CD14-positive monocyte (primary cell): ENCODE measurements at places on chromosomes 2 and 18.

DNA sequence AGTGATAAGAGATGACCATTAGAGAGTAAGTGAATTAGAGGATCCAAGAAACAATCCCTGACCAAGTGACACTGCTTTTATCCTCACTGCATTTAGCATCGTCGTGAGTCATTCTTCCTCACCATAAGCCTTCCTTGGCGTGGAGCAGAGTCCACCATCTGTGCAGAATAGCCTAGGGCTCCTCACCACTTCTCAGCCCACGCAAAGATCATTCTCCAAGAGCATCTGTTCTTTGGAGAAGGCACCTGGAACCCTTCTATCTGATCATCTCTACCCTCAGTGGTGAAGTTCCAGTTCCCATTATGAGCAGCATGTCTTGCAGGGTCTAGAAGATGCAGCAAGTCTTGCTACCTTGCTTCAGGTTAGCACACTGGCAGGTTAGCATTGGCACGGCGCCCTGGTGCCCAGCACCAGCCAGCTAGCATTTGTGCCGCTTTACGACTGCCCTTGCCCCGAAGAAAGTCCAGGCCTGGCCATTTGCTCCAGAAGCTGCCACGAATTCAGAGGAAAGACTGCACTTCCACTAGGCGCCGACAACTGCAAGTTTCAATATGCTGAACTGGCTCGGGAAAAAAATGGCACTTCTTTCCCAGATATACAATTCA, 225.8 kb downstream of the TTC32 start:
- DNase-seq = no peak

GRCh38 chr2:136116813-136117390, 1.0 kb downstream of the CXCR4 start:
- peak; percentile 80 for DNase-seq

DNA sequence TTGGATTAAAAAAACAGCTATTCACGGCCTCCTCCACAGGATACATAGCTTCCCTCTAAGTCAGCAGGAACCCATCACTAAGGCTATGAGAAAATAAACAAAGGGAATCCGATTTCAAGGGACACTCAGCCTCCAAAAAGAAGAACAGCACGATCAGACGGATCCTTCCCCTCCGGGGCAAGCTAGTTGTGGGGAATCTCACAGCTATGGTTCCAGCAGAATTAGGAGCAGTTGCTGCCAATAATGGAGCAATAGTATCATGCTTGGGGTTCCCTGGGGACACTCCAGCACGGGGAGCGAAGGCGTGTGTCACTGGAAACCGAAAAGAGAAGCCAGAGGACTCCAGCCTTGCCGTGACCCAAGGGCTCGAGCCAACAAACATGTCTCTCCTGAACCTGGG, 163.1 kb downstream of the TTC32 start:
- no peak for DNase-seq

GRCh38 chr2:219664944-219665343, 37.5 kb downstream of the SLC4A3 start:
- no peak for DNase-seq

- no peak for DNase-seq
Measured at GRCh38 chr2:24107-24506, 22.2 kb downstream of the FAM110C start.

GRCh38 chr2:236857781-236858180, 227.9 kb upstream of the COPS8 start:
- DNase-seq = no peak

- no peak for DNase-seq
Measured at GRCh38 chr2:240757086-240757614, 62.9 kb downstream of the KIF1A start.

DNA sequence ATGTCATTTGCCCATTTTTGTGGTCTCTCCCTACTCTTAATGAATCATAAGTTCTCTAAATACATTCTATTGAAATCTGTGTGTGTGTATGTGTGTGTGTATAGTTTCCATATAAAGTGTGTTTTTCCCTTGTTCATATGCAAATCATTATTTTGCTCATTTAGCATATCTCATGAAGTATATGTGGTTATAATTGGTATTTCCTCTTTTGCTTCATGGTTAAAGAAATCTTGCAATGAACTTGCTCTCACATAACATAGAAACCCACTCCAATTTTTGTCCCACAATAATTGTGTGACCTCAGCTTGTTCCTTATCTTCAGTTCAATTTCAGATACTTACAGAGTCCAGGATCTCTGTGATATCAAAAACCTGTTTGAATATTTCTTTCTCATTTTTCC, 1.2 kb downstream of the CPO start:
- DNase-seq = no peak

DNA sequence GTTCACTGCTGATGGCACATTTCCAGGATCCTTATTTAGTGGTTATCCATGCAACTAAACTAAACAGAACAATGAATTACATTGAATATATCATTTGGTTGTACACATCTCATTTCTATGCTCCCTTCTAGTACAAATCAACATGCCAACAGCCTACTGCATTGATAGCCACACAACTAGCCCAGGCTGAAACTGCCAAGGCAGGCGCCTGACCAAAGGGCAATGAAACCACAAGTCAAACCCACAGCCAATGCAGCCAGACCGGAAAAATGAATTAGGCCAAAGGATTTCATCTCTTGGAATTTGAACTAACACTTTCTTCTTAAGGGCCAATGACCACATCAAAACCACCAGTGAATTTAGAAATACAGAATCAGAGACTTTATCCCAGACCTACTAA, 196.4 kb downstream of the NOL4 start:
- DNase-seq = no peak

- DNase-seq = no peak
Measured at GRCh38 chr18:37482433-37482832, 83.2 kb downstream of the CELF4 start.

- no peak for DNase-seq
Measured at GRCh38 chr2:11333427-11334183, 10.8 kb downstream of the ROCK2 start.

GRCh38 chr18:7336623-7337022, 105.7 kb downstream of the LRRC30 start:
- DNase-seq = no peak

DNA sequence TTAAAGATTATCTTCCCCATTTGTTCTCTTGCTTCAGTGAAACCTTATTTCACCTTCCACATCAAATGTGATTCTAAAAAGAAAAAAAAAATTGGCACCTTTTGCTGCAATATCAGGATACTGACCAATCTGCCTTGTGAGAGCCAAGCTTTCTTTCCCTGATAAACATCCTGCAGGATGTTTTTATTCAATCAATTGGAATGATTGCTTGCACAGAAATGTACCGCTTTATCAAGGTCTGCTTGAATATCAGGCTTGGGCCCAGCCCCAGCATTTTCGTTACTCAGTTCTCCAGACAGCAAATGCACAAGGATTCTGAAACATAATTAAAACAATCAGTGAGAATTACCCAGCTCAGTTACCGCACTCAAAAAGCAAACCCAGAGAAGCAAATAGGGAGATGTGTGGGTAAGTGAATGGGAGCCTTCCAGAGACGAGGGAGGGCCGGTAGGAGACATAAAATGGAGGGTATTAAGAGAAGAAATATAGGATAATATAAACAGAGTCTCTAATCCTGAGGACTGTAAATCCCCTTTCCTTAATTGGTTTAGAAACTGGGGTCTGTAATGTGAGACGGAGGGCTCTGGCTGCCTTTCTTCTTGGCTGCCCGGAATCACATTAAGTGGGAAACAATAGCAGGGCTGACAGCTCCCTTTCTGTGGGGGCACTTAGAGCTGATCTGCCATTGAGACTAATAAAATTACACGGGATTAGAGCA, 291.8 kb downstream of the ICOS start:
- no peak for DNase-seq

- DNase-seq = no peak
Measured at GRCh38 chr2:216215658-216216390, 106.7 kb downstream of the XRCC5 start.

DNA sequence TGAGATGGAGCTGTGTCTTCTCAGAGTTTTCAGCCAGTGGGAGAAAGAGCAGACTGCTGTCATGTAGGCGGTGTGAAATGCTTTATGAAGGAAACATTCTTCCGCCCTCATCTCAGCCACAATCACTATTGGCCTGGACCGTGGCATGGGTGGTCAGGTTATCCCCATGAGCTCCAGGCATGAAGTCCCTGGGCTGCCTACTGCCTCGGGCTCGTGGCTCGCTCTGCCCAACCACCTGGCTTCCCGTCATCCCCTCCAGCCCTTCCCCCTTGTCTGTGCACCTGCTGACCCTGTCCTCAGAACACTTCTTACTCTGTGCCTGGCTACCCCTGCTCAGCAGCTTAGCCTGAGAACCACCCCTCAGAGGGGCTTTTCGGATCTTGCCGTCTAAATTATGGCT, 15.5 kb downstream of the COLEC11 start:
- no peak for DNase-seq

- DNase-seq = no peak
Measured at GRCh38 chr2:147499785-147500184, 345.0 kb upstream of the ACVR2A start.

DNA sequence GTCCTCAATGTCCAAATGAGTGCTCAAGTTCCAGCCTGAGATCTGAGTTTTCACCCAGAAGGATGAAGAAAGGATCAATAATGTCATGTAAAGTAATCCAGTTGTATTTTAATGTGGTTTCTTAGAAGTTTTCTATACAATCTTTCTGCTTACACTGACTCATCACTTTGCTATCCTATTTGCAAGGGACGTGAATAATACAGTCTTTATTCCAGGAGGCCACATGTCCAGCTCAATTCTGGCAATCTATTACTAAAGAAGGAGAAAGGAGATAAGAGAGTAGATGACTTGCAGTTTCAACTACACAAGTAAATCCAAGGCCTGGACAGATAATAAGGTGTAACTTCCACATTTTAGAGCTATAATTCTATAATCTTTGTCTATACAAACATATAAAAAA, 601.1 kb upstream of the SETBP1 start:
- no peak for DNase-seq

DNA sequence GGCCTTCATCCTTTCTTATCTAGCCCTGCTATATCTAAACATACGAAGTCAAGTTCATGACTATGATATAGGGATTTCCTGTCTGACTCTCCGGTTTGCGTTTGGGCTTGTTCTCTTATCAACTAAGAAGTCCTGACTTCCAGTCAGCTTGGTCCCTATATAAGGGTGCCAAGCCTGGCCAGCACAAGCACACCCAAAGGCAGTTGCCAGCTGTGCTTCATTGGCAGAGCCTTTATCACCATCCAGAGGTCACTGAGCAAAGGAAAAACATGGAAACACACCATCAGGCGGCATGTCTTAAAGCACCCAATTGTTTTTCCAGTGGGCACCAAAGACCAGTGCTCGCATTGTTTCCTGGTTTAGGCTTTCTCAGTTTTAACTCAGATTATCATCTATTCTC, 72.7 kb downstream of the FEZ2 start:
- DNase-seq = no peak

GRCh38 chr2:46393865-46394264, 85.5 kb upstream of the TMEM247 start:
- no peak for DNase-seq

DNA sequence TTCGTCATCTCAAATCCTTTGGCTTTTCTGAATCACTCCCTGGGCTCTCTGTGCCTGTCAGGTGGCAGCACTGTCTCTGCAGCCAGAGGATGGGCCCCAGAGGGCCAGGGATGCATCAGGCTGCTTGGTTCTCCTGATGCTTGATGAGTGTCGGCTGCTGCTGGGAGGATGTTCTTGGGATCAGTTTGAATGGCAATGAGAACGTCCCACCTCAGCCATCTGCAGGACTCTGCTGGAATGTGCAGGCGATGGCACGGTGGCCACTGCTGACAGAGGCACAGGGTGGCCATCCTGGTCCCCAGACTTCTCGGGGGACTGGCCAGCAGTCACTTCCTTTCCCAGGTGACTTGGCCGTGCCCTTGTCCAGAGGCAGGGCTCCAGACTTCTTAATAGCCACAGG, 146.0 kb downstream of the FAM210A start:
- DNase-seq = no peak

DNA sequence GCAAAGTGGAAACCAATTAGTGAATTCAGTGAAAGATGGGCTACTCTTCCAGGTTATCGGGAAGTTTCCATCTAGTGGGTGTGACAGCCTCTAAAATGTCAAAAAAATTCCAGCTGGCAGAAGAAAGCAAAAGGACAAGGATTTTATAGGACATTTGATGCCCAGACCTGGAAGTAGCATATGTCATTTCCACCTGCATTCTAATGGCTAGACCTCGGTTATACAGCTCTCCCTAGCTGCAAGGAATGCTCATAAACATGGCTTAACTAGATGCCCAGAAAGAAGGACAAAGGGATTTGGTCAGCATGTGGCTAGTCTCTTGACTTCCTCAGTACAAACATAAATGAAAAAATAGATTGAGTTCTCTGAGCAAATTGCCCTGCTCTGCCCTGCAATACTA, 215.4 kb downstream of the NYAP2 start:
- no peak for DNase-seq

DNA sequence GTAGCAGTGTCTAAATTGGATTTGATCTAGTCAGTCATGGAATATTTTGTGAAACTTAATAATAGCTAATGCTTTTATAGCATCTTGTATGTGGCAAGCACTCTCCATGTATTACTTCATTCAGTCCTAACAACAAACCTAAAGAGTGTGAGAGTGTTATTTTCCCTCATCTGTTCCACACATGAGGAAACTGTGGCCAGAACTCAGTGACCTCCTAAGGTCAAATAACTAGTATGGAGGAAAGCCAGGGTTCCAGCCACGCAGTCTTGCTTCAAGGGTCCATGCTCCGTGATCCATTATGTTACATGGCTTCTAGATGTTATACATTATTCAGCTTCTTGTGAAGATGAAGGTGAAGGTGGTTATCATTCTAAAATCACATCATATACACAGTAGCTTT, 45.5 kb downstream of the TWSG1 start:
- no peak for DNase-seq

DNA sequence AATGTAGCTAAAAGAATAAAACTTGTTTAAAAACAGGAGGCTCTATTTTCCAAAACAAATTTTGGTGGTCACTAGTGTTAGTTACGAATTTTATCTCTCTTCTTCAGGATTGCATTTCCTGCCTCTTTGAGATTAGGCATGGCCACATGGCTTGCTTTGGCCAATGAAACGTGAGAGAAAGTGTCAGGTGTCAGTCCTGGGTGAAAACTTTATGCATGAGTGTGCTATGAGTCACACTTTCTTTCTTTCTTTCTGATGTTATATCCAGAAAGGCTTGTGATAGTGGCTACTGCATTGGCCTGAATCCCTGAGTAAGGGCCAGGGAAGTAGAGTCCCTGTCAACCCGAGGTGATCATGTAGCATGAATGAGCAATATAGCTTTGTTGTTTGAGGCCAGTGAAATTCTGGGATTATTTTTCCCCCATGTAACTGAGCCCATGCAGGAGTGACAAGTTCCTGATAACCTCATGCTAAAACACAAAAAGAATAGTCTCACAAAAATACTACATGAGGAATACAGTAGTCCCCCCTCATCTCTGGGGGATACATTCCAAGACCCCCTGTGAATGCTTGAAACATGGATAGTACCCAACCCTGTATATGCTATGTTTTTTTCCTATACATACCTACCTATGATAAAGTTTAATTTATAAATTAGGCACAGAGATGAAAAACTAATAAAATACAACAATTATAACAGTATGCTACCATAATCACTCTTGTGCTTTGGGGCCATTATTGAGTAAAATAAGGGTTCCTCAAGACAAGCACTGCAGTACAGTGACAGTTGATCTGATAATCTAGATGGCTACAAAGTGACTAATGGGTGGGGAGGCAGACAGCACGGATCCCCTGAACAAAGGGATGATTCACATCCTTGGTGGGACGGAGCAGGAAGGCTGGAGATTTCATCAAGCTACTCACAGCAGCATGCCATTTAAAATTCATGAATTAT, 109.5 kb downstream of the CDC42EP3 start:
- peak; percentile 58 for DNase-seq
